ENCODE measurements at places on chromosomes 6 and 20.

DNA sequence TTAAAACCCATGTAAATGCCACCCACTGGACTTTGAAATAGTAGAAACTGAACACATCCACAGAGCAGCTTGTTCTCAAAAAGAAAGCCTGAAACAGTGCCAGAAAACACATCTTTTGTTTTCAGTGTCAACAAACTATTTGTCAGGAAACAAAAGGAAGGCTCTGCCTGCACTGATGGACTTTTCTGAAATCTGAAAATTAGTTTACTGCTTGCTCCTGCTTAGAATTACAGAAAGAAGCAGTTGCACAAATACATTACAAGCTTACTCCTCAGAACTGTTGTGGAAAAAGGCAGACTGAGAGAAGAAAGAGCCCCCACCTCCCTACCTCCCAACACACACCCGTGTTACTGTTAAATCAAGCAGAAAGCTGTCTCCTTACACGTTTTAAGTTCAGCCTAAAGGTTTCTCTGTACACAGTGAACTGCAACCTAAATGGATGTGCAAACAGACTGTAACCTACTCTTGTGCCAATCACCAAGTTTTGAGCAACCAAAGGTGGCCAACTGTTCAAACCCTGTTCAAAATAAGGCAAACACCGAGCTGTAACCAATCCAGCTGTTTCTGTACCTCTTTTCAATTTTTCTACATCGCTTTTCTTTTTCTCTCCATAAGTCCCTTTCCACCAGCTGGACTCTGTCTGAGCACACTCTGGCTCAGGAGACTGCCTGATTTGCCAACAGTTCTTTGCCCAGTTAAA is 43.7 kb downstream of the FRK start:
- no peak for DNase-seq

DNA sequence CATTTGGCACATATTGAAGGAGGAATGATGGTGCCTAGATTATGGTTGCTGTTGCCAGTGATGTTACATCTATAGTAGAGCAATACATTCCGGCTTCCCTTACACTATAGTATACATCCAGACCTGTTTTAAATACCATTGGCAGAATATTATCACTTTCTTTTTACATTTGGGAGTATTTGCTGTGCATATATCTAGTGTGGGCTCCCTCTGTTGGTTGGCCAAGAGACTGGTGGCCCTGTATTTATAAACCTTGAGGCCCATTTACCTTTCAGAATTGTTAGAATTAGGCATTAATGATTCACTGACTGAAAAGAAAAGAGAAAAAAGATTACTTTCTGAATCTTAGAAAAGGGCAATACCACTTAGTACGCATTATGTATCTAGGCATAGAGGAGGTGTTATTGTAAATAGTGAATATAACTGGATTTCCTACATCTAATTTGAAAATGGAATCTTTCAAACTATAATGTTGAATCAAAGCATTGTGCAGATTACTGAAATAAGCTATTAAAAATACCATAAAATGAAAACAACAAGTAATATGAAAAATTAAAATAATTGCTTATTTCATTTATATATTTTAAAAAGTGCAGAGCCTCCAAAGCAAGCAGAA is 628.8 kb upstream of the MAN1A1 start:
- DNase-seq = no peak

DNA sequence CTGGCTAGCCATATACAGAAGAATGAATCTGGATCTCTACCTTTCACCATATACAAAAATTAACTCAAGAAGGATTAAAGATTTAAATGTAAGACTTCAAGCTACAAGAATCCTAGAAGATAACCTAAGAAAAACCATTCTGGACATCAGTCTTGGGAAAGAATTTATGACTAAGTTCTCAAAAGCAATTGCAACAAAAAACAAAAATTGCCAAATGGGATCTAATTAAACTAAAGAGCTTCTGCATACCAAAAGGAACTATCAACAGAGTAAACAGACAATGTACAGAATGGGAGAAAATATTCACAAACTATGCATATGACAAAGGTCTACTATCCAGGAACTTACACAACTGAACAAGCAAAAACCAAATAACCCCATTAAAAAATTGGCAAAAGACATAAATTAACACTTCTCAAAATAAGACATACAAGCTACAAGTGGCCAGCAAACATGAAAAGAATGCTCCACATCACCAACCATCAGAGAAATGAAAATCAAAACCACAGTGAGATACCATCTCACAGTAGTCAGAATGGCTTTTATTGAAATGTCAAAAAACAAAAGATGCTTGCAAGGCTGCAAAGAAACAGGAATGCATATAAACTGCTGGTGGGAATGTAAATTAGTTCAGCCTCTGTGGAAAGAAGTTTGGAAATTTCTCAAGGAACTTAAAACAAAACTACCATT is 66.8 kb upstream of the RSPO3 start:
- no peak for DNase-seq

GRCh38 chr20:34794006-34794585 is 31.4 kb downstream of the NCOA6 start:
- no peak for DNase-seq

- DNase-seq = no peak
Observed at GRCh38 chr6:170225852-170226417, 64.9 kb downstream of the DLL1 start.
